ENCODE measurements at places on chromosomes 4 and X.
A peak's percentile ranks its signal among the peaks of the same experiment; 100 is the strongest.

GRCh38 chrX:16465081-16465876, 184.7 kb upstream of the S100G start:
- no peaks in the 10 kb centered on the region for H3K27me3 ChIP-seq
- no peak for DNase-seq
- H3K4me3 ChIP-seq, result no peak overlapping the region
- peaks cover 21% of the 10 kb centered on the region for H3K4me1 ChIP-seq

DNA sequence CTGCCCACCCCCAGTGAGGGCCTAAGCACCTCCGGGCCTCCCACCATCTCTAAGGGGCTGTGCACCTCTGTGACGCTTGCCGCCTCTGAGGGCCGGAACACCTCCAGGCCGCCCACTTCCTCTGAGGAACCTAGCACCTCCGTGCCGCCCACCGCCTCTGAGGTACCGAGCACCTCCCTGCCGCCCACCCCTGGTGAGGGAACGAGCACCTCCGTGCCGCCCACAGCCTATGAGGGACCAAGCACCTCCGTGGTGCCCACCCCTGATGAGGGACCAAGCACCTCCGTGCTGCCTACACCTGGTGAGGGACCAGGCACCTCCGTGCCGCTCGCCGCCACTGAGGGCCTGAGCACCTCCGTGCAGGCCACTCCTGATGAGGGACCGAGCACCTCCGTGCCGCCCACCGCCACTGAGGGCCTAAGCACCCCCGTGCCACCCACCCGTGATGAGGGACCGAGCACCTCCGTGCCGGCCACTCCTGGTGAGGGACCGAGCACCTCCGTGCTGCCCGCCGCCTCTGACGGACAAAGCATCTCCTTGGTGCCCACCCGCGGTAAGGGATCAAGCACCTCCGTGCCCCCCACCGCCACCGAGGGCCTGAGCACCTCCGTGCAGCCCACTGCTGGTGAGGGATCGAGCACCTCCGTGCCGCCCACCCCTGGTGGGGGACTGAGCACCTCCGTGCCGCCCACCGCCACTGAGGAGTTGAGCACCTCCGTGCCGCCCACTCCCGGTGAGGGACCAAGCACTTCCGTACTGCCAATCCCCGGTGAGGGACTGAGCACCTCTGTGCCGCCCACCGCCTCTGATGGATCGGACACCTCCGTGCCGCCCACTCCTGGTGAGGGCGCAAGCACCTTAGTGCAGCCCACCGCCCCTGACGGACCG, 977 bp downstream of the MAGEE1 start:
- H3K27me3 ChIP-seq, result no peaks in the 10 kb centered on the region
- peak overlapping the region; percentile 53 for H3K4me3 ChIP-seq
- no peak for DNase-seq
- H3K4me1 ChIP-seq, result peaks cover 5% of the 10 kb centered on the region
- H3K36me3 ChIP-seq, result no peaks in the 10 kb centered on the region

- no peaks in the 10 kb centered on the region for H3K27me3 ChIP-seq
- peaks cover 11% of the 10 kb centered on the region for H3K4me1 ChIP-seq
- H3K4me3 ChIP-seq, result no peak overlapping the region
These were observed 23.4 kb downstream of the ARHGEF9 start for GRCh38 chrX:63761639-63762038.

DNA sequence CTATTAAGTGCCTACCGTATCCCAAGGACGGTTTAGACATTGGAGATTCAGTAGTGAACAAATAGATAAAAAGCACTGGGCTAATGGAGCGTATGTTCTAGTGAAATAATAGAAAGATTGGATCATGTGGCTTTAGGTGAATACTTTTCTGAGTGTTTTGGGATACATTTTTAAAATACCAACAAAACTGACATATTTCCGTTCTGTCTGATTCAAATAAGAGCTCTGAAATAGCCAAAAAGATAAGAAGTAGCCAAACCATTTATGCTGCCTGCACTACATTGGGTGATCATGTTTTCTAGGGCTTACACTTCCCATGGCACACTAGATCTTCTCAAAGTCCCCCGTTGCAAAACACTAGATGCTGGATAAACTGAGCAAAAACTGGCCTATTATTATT, 14.2 kb downstream of the IGFBP7 start:
- H3K27me3 ChIP-seq, result peaks cover 27% of the 10 kb centered on the region
- DNase-seq, result no peak
- no peaks in the 10 kb centered on the region for H3K4me1 ChIP-seq

DNA sequence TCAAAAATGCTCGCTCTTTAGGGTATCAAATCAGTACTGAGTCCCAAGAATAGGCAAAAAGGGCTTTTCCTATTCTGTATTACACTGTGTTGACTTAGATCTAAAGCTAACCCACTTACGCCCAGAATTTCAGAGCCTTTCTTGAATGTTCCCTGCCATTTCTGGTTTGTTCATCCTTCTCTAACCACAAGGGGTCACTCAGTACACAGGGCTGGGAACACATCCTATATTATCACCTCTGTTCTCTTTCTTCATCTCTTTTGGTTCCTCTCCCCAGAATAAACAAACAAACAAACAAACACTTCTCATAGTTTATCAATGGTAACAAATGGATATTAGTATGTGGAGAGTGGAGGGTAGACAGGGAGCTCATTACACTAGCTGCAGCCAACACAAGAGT, 25.5 kb upstream of the MORC4 start:
- no peaks in the 10 kb centered on the region for H3K27me3 ChIP-seq
- peak; percentile 27 for DNase-seq
- no peak overlapping the region for H3K4me3 ChIP-seq
- no peaks in the 10 kb centered on the region for H3K36me3 ChIP-seq

GRCh38 chrX:103061486-103061885, 2.5 kb downstream of the BEX1 start:
- no peak overlapping the region for H3K27ac ChIP-seq
- DNase-seq, result no peak
- H3K27me3 ChIP-seq, result no peaks in the 10 kb centered on the region
- H3K4me3 ChIP-seq, result no peak overlapping the region
- no peaks in the 10 kb centered on the region for H3K36me3 ChIP-seq

GRCh38 chr4:7610022-7610670, 175.4 kb upstream of the PSAPL1 start:
- no peaks in the 10 kb centered on the region for H3K4me1 ChIP-seq
- H3K27me3 ChIP-seq, result peaks cover 37% of the 10 kb centered on the region
- DNase-seq, result no peak

GRCh38 chrX:39309018-39309635, 507.9 kb downstream of the MID1IP1 start:
- H3K4me1 ChIP-seq, result peaks cover 10% of the 10 kb centered on the region
- no peak for DNase-seq
- no peaks in the 10 kb centered on the region for H3K27me3 ChIP-seq
- H3K4me3 ChIP-seq, result no peak overlapping the region
- H3K27ac ChIP-seq, result no peak overlapping the region

DNA sequence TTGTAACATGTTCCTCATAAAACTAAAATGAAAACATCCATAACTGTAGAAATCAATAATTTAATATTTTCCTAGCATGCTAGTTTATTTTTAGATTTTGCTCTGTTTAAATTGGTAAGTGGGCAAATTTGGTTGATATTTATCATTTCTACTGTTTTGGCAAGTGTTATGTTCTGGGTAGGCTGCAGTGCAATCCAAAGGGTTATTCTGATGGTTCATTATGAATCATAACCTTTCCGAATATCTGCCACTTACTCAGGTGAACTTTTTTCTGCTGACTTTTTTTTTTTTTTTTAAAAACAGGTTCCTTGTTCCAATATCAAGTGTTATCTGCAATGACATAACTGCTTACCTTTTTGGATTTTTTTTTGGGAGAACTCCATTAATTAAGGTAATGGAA, 52.0 kb downstream of the CDS1 start:
- no peaks in the 10 kb centered on the region for H3K36me3 ChIP-seq
- no peak for DNase-seq
- H3K4me3 ChIP-seq, result no peak overlapping the region
- H3K27me3 ChIP-seq, result no peaks in the 10 kb centered on the region
- H3K27ac ChIP-seq, result no peak overlapping the region
